ENCODE measurements at places on chromosomes 2 and 18. TPM values are rescaled to one million over a fixed set of nuclear protein-coding genes. Genes with fewer than 3 reads are reported as not detected.

GRCh38 chr18:3631887-3632286, 181.9 kb downstream of the TGIF1 start:
- no peak for DNase-seq

DNA sequence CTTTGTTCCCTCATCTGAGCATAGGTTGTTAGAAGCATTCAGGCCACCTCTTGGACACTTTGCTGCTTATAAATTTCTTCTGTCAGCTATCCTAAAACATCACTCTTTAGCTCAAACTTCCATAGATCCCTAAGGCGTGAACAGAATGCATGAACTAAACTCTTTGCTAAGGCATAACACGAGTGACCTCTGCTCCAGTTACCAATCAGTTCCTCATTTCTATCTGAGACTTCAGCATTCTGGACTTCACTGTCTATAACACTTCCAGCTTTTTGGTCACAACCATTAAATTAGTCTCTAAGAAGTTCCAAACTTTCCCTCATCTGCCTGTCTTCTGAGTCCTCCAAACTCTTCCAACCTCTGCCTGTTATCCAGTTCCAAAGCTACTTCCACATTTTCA, 8.3 kb upstream of the VWA3B start:
- DNase-seq, result no peak

DNA sequence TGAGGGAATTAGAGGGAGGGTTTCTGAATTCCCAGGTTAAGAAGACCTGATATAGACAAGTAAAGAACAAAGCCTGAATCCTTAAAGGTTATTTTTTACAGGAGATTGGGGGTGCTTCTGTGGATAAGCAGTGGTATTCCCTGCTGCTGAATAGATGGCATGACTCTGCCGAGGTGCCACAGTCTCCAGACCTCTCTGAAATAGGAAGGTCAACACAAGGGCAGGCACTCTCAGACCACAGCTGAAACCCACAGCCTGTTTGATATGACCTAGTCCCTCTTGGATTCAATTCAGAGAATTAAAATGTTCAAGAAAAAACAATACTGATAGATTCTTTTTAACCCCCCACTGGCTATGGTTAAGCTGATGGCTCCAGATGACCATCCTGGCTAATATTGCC, 259.3 kb downstream of the PTGR3 start:
- no peak for DNase-seq

DNA sequence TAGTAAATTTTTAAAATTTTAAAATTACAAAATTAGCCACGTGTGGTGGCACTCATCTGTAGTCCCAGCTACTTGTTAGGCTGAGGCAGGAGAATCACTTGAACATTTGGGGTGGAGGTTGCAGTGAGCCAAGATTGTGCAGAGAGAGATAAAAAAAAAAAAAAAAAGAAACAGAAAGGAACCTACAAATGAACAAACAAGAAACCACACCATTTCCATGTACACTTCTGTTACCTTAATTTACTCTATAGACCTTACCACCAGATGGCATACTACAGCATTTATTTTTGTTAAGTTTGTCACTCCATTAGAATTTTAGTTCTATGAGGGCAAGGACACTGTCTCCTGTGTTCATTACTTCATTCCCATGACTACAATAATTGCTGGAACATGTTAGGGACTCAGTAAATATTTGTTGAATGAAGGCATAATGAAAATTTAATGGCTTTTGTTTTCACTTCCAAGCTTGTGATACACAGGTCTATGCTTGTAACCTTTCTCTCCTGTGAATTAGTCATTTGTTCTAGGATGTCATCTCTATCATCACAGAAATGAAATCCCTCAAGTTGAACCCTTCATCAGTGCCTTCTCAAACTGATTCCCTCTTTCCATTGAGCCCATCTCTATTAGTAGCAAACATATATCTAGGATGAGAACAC, 76.0 kb downstream of the ARHGAP15 start:
- DNase-seq, result no peak

DNA sequence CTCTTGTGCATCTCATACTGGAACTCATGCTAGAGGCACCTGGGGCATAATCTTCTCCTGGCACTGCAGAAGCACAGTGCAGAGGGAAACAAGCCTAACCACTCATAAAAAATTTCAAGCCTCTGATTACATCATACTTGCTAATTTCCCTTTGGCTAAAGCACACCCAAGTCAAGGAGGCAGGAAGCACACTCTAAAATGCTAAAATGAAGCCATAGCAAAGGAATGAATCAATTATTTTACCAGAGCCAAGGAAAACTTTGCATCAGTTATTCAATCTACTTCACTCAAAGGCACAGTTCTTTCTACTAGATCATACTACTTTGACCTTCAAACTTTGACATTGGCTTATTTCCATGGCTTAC, 79.6 kb upstream of the SPOPL start:
- peak; percentile 37 for DNase-seq

- no peak for DNase-seq
These were observed 1558.6 kb upstream of the NXPH2 start for GRCh38 chr2:140338795-140339194.

DNA sequence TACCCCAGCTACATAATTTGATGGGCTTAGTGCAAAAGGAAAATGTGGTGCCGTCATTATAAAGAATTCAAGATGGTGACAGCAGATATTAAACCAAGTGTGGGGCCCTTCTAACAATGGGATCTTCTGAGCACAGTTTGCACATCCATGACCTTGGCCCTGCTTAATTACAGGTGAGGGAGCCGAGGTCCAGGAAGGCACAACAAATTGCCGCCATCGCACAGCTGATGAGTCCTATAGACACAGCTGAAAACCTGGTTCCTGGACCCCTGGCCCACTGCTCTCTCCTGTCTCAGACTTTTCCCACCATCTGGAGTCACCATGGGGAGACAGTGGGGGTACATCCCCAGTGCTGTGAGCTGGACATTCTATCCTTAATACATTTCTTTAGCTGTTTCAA, 95.8 kb upstream of the MAP4K3 start:
- DNase-seq, result no peak

GRCh38 chr2:234514873-234515638, 18.2 kb upstream of the ARL4C start:
- no peak for DNase-seq

DNA sequence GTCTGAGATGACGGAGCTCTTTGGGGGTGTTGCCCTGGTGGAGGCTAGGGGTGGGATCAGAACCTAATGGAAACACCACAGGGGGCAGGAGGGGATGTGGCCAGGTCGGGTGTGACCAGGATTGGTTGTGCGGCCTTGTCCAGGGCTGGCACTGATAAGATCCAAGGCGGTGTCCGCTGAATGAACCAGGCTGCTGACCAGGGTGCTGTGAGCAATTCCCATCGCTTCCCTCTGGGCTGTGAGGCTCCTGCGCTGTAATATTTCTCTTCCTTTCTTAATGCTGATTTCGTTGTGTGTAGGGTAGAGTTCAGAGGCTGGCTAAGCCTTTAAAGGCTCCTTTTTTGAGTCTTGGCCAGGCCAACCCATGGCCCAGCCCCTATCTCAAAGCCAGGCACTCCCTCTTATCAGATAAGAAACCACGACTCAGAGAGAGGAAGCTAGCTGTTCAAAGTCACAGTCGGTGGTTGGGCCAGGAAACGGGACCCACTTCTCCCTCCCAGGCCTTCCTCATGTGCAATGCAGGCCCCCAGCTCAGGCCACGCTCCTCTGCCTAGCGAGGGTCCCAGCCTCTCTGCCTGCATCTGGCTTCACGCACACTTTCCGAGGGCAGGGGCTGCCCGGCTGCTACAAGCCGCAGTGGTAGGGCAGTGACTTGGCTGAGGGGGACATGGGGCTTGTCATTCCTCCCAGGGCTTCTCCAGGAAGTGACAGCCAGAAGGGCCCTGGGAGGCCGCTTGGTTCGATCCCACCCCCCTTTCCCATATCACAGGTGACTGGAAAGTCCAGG, 26.0 kb upstream of the FOSL2 start:
- no peak for DNase-seq

DNA sequence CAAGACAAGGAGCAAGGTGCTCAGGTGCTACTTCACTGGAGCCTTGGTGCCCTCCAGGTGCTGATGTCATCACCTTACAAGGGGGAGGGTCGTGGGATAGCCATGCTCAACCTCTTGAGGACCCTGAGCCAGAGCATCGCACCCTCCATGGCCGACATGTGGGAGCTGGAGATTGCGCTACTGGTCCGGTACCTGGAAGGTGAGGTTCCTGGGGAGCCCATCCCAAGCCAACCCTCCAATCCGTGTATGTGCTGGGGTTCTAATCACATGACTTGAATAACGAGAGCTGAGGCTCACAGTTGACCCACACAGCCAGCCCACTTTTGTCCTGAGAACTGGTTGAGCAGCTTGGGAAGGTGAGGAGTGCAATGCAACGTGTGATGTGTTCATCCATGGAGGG, 25.9 kb downstream of the MROH2A start:
- DNase-seq, result no peak

- no peak for DNase-seq
These were observed 347.0 kb downstream of the ZNF804A start for GRCh38 chr2:184945326-184945725.

- no peak for DNase-seq
These were observed 9.0 kb downstream of the NCKAP1 start for GRCh38 chr2:183029219-183029618.

DNA sequence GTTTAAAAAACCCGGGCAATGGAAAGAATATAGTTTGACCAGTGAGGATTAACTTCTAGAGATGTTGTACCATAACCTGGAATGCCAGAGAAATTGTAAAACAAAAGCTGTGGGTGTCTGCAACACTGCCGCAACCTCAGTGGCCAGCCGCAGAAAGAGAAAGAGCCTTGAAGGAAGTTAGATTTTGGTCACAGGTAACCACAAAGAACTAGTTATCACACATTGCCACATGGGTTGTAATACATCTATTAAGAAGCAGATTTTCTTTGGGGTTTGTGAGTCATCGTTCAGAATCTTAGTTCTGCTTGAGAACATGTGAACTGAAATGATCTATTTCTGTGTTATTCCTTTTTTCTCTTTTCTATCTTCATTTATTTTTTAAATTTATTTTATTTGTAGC, 222.9 kb upstream of the AGAP1 start:
- no peak for DNase-seq

GRCh38 chr2:20668451-20668850, 1.5 kb downstream of the GDF7 start:
- DNase-seq, result no peak

- DNase-seq, result no peak
These were observed 180.5 kb downstream of the ZNF516 start for GRCh38 chr18:76314496-76314895.

DNA sequence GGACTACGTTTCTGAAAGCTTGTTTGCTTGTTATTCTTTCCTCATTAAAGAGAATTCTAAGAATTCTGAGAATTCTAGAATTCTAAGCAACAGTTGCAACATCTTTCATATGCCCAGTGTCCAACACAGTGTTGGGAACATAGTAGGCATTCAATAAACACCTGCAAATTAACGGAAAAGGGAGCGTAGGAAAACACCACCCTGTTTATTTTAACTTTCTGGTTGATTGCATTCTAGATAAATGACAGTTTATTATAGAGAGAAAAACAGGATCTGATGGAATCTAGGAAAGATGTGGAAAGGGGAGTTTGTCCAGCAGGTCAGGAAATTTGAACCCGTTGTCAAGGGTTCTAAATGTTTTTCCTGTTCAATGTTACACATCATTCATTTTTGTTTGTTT, 24.2 kb upstream of the EFEMP1 start:
- no peak for DNase-seq

- DNase-seq, result no peak
These were observed 117.5 kb downstream of the FAM168B start for GRCh38 chr2:130975729-130976128.

- no peak for DNase-seq
These were observed 72.5 kb upstream of the SERPINE2 start for GRCh38 chr2:224111576-224111975.

- no peak for DNase-seq
These were observed 11.5 kb downstream of the ASAP2 start for GRCh38 chr2:9217838-9218770.

GRCh38 chr2:16252251-16252650, 311.9 kb downstream of the MYCN start:
- DNase-seq, result no peak

GRCh38 chr2:2691419-2691818, 360.3 kb upstream of the MYT1L start:
- DNase-seq, result no peak

DNA sequence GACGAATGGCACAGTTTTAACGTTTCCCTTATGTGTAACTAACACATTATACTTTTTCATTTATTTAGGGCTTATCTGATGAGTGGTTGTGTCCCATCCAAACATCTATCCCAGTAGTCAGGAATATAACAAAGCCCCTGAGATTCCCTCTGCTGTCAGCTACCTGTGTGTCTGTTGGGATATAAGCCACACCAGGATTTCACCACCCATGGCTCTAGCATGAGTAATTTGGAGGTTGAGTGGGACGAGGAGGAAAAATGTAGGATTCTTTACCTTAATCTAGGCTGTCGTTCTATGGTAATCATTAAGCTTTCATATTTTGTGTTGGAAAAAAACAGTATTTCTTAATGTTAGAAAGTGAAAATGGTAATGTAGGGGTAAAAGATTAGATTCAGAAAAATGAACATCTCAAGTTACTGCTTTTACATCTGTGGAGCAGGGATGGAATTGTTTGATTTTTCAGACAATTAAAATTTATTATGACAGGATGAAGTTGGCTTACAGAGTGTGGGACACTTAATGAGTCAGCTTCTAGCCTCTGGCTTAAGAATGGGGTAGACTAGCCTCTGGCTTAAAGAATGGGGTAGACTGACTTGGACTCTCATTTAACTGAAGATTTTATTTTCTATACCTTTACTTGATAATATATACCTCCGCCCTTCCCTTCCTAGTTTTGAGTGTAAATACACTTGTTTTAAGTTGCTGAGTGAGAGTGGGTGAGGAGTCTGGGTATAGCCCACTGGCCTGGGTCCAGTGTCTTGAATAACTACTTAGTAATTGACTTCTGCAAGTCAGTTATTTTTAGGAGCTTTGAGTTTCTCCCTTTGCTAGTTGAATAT, 88.5 kb upstream of the RANBP2 start:
- no peak for DNase-seq

DNA sequence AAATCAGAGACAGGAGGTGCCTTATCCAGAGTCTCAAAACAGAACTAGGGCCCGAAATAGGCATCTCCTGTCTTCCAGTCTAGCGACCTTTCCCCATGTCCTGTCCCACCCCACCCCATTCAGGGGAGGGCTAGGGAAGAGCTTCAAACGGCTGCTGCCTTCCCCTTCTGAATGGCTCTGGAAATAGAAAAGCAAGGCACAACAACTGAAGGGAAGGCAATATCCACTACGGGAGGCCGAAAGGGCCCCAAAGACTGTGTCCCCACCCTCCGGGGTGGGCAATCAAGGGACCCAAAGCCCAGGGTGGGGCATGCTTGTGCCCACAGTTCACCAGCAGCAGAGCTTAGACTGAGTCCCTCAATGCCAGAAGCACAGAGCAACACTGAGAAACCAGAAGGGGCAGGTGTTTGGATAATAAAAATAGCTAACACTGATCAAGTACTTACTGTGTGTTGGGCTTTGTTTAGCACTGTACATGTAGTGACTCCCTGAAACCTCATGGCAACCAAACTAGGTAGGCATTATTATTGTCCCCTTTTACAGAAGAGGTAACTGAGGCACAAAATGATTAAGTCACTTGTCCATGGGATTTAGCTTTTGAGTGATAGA, 38.5 kb downstream of the CYRIA start:
- no peak for DNase-seq

- no peak for DNase-seq
These were observed 160.3 kb downstream of the L3MBTL4 start for GRCh38 chr18:6254456-6254855.

GRCh38 chr2:170554278-170554955, 160.7 kb upstream of the SP5 start:
- no peak for DNase-seq

EPG5 gene
- polyA plus RNA-seq, result 34.5 TPM

UCN gene
- polyA plus RNA-seq, result 3.4 TPM

EVX2 gene
- not detected for polyA plus RNA-seq

GCKR gene
- polyA plus RNA-seq, result 0.55 TPM

CFC1 gene
- polyA plus RNA-seq, result 7.9 TPM

CRYGD gene
- not detected for polyA plus RNA-seq

RBMS1 gene
- polyA plus RNA-seq, result 146 TPM

CSRNP3 gene
- polyA plus RNA-seq, result 10.0 TPM

Measured in right lung (tissue), 10 donors.